ENCODE measurements at places on chromosomes 5 and 9.
A peak's percentile ranks its signal among the peaks of the same experiment; 100 is the strongest.

DNA sequence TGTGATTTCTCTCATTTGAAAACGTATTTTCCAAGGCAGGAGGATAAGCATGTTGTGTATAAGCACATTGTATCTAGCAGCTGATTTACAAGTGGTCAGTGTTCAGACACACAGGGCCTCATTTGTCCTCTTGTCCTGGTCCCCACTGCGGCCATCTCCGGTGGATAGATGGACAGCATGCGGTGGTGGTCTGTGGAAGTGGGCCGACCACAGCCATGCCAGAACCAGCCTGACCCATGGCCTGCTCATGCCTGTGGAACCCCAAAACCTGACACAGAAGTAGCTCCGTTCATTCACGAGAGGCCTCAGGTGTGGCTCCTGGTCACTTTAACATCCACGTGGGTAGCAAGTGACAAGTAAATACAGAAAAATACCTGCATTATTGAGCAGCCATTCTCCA lies 14.6 kb downstream of the IRX2 start:
- DNase-seq: no peak

- peak; percentile 43 for DNase-seq
These were observed 33.0 kb upstream of the WHRN start for GRCh38 chr9:114538241-114538640.

DNA sequence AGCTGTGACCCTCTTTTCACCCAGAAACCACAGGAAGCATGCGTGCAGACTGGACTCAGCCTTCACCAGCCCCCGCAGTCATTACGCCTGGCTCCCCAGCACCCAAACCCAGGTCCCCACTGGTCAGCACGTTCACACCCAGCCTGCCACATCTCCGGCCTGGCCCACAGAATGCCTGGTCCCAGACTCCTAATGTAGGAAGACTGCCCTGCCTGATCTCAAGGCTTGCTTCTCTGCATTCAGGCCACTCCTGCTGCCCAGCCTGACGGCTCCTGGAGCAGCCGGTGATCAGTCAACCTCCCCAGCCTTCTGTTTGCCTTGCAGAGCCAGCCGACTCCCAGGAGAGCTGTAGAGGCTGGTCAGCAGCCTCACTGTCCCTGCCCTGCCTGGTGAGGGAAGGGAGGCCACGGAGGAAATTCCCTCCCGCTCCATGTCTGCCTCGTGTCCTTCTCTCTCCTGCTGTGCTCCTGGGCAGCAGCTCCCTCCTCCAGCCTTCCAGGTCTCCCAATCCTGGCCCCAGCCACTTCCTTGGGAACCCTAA lies 25.4 kb downstream of the ADAMTS2 start:
- no peak for DNase-seq

- DNase-seq: no peak
These were observed 83.3 kb downstream of the ZNF608 start for GRCh38 chr5:124663101-124663506.

Measured in CD4-positive, alpha-beta T cell treated with Interleukin-10 for 1 hour (primary cell).